ENCODE measurements at places on chromosomes 1 and 21.

DNA sequence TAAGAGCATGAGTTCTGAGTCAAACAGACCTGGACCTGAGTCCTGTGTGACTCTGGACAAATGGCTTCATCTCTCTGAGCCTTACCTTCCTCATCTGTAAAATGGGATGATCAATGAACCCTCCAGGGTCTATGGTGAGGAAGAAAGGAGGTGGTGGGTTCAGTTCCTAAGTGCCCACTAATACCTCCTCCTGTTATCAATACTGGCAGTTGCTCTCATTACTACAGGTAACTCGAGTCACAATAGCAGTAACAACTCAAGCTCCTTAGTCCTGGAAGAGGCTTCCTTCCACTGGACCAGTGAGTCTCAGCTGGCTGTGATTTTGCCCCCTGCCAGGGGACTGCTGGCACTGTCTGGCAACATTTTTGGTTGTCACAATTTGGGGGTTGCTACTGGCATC lies 2.6 kb downstream of the PADI2 start:
- DNase-seq = no peak

- no peak for DNase-seq
Observed at GRCh38 chr1:16175610-16176553, 20.0 kb upstream of the EPHA2 start.

- DNase-seq = no peak
Observed at GRCh38 chr1:234915924-234916675, 212.5 kb downstream of the TOMM20 start.

DNA sequence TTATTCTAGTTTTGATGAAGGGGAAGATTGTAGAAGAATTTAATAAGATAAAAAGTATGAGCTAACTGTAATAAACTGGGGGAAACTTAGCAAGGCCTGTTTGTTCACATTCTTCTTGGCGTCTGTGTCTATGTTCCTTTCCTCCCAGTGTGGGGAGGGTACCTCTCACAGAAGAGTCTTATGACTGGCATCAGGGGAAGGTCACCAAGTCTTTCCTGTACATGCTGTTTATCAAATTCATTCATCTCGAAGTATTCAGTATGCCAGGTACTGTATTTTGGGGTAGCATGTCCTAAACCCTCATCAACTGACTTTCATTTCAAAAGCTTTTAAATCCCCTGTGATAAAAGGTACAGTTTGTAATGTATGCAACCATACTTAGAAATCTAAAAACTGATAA lies 78.4 kb downstream of the HS2ST1 start:
- DNase-seq = no peak

DNA sequence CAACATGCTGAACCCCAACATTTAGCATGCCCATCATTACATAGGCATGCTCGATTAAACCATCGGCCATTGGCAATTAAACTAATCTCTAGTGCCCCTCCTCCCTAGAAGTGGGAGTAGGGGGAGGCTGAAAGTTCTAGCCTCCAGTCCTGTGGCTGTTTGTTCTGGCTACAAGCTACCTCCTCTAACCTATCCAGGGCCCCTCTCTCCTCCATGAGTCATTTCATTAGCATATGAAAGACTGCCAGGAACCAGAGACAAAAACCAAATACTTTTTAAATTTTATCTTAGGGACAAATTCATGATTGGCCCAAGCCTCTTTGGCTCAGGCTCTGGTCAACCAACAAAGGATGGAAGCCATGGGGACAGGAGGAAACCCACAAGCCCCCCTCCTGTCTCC lies 231.1 kb downstream of the CACNA1E start:
- no peak for DNase-seq

- no peak for DNase-seq
Observed at GRCh38 chr1:117038236-117038635, 21.9 kb upstream of the TTF2 start.

DNA sequence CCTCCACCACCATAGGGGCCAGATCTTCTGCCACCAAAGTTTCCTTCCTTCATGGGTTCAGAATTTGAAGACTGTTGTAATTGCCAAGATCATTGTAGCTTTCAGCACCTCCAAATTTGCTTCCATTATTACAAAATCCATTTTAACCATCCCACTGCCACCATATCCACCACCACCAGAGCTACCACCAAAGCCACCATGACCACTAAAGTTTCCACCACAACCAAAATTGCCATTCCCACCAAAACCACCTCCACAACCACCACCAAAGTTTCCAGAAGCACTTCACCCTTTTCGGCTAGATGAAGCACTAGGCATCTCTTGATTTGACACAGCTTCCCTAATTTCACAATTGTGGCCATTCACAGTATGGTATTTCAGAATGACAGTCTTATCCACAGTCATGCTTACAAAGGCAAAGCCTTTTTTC lies 45.2 kb downstream of the SLC30A7 start:
- DNase-seq = no peak

DNA sequence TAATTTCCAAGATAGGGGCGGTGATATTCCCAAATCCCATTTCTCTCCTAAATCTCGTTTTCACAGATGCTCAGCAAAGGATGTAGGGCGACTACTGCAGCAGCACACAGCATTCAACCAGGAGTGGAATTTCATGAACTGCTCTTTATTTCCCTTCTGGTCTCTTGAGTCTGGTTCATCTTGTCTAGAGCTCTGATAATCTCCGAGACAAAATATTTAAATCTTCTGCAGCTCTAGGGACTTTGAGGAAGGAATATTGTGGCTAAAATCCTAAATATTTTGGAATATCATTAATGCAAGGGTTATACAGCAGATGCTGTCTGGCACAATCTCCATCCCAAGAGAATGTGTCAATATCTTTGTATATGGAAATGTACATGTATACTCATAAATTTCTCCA lies 45.4 kb downstream of the KIF26B start:
- no peak for DNase-seq

DNA sequence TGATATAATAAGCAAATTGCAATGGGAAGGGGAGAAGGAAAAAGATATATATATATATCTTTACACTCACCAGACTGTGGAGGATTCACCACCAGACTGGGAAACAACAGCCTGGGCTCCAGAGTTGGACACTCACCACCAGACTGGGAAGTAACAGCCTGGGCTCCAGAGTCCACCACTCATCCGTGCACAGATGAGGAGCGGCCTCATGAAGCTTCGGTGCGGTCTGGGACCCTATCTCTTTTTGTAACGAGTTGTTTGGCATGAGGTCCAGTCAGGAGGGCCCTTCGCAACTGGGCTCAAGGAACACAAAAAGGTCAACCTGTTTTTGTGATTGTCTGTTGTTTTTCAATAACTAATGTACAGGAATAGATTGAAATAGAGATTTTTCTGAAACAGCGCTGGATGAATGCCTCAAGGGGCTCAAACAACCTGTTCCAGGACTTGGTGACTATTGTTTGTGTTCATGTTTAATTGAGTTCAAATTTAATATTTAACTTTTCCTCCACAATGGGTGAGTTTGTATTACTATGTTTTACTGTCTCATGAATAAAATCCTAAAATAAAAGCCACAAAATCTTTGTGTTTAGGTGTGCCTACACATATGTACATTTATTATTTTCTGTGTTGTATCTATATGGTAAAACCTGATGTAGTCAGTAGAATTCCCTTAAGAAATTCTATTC lies 40.1 kb downstream of the S100A10 start:
- DNase-seq = no peak

DNA sequence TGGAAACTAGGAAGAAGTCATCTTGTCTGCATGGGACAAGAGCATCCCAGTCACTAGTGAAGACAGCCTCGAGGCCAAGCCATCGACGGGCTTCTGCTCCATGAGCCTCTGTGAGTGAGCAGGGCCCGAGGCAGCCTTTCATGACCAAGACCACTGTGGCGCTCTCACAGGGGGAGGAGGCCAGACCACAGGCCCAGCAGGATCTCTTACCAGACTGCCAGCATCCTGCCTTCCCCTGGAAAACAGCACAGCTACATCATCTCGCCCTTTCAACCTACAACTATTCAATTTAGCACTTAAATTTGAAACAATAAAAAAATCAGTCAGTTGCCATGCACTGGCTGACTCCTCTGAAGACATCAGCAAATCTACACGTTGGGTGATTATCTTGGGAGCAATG lies 85.4 kb downstream of the HSF2BP start:
- DNase-seq = no peak

DNA sequence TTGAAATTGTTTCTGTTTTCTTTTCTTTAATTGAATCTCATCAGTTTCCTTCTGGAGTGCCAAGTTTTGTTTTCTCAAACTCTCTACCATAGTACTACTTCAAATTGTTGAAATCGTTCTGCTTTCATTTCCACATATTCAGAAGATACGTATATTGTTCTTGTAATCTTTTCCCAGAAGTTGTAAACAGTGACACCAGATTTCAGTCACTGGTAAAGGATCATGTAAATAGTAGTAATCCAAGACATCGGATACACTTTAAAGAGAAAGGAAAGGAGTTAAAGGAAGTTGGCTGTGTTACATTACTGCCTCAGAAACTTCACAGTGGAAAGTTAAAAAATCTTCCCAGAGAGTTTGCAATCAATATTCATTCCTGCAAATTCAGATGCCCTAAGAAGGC lies 67.5 kb downstream of the RGL1 start:
- no peak for DNase-seq

GRCh38 chr1:119430486-119430885 lies 15.5 kb downstream of the HSD3B2 start:
- no peak for DNase-seq

- no peak for DNase-seq
Observed at GRCh38 chr1:20974069-20974468, 187.0 kb upstream of the HP1BP3 start.

Measured in HCT116 (cell line).